ENCODE measurements at places on chromosomes 3 and 15.

- no peak for DNase-seq
Observed at GRCh38 chr15:99324082-99324620, 72.9 kb downstream of the LRRC28 start.

GRCh38 chr15:57477736-57478522, 101.6 kb downstream of the CGNL1 start:
- no peak for DNase-seq

- no peak for DNase-seq
Observed at GRCh38 chr15:62464705-62465104, 299.6 kb upstream of the C2CD4B start.

DNA sequence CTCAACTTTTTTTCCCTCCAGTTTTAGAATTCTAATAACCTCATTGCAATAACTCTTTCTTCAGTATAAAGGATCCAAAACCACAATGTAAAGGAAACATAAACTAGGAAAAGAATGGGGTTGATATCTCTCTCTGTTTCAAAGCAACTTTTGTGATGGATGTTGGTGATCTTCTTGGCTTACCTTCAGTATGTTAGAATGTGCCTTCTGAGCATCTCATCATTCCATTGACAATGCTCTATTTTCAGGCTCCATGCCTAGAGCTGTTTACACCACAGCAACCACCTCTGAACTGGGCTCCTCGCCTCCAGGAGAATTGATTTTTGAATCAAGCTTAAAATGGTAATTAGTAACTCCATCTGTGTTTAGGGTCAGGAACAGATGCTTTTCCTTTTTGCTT, 6.6 kb downstream of the NLGN1 start:
- no peak for DNase-seq

- DNase-seq, result no peak
Observed at GRCh38 chr3:172129850-172130716, 90.7 kb downstream of the FNDC3B start.

DNA sequence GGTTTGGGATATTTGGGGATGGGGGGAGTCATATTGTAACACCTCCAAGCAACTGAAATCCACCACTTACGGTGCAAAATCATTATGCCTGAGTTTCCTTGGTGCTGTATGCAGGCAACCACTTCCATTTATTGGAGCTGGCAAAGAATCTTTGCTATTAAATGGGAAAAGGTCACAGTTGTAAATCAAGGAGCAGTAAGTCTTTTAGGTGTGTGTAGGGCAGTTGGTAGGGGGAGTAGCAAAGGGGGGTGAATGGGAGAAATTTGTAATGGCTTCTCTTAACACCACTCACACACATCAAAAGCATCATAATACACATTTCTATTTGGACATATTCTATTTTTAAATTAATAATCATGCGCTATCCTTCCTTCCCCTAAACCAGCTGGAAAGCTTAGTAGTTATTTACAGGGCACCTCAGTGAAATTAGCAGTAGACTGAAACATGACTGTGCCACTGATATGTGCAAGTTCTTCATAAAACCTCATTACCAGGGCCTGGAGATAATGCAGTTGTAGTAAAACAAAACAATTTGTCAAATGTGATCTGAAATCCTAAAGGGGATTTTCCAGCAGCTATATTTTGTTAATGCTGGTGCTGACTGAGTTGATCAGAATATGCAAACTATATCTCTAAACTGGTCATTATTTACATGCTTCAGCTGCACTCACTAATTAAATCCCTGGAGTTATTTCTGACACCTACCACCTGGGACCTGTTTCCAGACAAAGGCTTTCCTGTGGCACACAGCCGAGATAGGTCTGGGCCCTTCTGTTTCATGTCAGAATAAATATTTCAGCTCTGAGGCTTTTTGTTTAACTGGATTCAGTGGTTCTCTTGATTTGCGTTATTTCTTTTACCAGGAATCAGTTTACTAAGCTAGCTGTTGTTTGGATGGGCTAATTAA, 90.1 kb downstream of the B3GALNT1 start:
- DNase-seq, result no peak

DNA sequence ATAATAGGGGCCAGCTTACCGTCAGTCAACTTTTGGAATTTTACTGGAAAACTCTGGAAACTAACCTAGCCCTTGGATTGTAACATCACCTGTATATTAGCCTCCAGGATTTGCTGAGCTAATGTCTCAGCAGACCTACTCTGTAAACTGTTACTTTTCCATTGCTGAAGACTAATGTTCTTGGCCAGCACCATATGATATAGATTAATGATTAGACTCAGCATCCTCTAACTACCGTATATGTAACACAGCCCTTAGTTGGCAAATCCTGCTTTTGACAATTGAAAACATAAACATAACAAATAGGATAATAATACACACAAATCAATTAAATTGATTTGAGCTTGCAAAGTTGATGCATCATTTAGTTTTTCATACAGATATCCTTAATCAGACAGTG, 26.6 kb upstream of the GBE1 start:
- no peak for DNase-seq

DNA sequence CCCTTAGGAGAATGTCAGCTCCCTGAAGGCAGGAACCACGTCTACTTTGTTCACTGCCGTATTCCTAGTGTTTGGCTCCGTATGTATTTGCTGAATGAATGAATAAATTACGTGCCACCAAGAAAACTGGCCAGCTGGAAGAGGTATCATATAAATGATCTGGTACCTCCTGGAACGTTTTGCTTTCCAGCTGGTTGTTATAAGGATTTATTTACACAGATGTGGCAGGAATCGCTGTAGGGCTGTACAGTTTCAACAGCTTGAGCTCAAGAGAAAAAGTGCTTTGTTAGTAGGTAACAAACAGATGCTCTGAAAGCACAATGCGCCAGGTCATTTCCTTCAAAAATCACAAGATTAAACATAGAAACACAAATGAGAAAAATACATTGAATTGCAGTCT, 108.8 kb upstream of the ATP2B2 start:
- DNase-seq, result no peak

Data from activated naive CD4-positive, alpha-beta T cell (primary cell).